Upper lobe of left lung (tissue), 6 donors: ENCODE measurements at places on chromosomes 13 and 19. TPM values are rescaled to one million over a fixed set of nuclear protein-coding genes. Genes with fewer than 3 reads are reported as not detected.
A peak's percentile ranks its signal among the peaks of the same experiment; 100 is the strongest.

DNA sequence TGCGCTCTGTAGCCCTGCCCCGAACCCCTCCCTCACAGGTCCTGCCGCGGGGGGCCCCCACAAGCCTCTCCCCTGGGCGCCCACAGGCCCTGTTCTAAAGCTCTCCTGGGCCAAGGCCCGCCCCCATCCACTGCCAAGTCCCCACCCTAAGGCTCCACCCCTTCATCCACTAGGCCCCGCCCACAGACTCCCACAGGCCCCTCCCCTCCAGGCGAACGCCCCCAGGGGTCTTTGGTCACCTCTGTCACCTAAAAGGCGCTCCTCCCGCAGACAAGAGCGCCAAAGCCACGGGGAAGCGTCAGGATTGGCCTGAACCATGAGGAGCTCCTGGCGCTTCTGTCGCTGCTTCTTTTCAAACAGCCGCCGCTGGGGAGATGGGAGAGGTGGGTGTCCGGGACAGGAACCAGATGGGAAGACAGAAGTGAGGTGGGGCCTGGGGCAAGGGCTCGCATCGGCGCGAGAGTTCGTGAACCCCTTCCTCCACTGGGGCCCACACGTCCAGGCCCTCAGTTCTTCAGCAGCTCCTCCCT lies 2.3 kb downstream of the TULP2 start:
- peak; percentile 56 for DNase-seq

The POU2F2 gene
- 6.3 TPM for total RNA-seq

GRCh38 chr19:2524840-2525723 lies 49.2 kb downstream of the GADD45B start:
- DNase-seq: no peak

The PNMA8A gene
- total RNA-seq: 4.8 TPM

DNA sequence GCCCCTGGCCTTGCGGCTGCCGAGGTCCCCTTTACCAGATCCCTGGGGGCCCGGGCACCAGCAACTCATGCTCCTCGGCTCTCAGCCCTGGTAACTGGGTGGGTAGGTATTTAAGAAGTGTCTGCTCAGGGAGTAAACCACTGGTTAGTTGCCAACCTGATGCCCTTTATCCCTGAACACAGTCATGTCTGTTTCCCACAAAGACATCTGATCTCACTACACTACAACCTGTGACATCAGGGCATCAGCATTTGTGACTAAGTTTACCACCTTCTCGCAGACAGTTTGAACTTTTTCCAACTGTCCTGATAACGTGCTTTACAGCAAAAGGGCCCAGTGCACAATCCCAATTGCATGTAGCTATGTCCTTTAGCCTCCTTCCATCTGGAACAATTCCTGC lies 22.0 kb downstream of the GGACT start:
- DNase-seq: no peak

The TRPC4 gene
- 1.8 TPM for total RNA-seq

The ZNF90 gene
- 5.6 TPM for total RNA-seq

DNA sequence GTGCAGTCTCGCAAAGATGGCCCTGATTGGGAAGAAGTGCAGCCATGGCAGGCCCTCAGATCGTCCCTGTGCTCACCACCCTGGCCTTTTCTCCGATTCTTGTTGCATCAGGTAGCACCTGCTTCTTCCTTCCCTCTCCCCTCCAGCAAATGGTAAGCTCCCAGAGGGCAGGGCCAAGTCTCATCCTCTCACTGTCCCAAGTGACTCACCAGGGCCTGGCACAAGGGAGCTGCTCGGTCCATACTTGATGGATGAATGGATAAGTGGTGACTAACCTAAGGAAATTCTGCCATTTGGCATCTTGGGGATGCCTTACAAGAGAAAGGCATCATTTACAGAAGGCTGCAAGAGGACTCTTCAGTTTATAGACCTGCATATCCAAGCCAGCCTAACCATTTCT lies 84.9 kb downstream of the ZIC5 start:
- DNase-seq: no peak

- DNase-seq: no peak
These were observed 25.8 kb downstream of the MEGF8 start for GRCh38 chr19:42351079-42351735.

GRCh38 chr13:112868308-112868707 lies 100.7 kb upstream of the MCF2L start:
- DNase-seq: no peak

DNA sequence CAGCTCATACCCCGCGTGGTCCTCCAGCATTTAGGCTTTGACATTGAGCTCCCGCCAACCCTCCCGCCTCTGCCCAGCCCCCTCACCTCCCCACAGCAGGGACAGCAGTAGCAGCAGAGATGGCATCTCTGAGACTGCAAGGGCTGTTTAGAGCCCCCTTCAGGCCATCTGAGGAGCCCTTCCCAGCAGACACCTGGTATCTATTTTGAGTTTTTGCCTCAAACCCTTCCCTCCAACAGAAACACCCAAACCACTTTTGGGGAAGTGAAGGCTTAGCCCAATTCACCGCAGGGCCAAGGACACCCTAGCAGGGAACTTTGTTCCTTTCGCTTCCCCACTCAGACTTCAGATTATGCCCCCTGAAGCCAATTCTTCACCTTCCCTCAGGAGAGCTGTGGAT lies 6.3 kb upstream of the ZNF175 start:
- no peak for DNase-seq

- DNase-seq: no peak
These were observed 64.2 kb upstream of the UQCRFS1 start for GRCh38 chr19:29277102-29277501.

The ZAR1L gene
- total RNA-seq: not detected

DNA sequence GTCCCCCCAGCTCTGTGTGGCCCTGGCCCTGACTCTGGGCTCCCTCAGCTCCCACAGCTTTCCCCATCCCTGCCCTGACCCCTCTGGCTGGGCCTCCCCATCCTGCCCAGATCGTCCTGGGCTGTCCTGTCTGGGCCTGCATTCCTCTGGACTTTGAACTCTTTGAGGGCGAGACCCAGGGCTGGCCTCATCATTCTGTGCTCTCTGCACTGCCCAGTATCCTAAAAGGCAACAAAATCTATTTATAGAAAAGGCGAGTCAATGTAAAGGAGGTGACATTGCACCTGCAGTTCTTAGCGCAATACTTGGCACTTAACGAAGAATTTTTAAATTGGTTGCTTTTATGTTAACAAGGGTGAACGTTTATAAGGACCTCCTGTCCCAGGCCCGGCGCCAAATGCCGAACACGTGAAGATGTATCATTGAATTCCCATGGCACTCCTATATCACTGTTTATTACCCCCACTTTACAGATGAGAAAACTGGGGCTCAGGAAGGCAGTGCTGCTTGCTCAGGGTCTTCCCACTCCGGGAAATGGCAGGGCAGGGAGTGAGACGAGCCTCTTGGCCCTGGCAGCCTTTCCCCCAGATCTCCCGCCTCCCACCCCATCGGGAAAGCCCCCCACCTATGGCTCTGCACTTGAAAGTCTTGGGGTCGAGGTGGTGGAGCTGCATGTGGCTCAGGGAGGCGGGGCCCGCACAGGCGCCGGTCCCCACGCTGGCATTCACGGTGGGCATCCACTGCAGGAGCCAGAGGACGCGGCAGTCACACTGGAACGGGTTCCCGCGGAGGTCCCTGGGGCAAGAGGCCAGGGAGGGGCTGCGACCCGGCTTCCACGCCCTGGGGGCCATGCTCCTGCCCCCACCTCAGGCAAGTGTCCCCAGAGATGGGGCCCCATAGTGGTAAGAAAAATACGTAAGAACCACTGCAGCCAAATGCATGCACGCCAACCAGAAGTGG lies 3.8 kb downstream of the LGI4 start:
- no peak for DNase-seq

GRCh38 chr19:16614941-16615340 lies 13.1 kb downstream of the MED26 start:
- DNase-seq: no peak
